Activated CD8-positive, alpha-beta T cell treated with anti-CD3 and anti-CD28 coated beads for 36 hours (primary cell): ENCODE measurements at places on chromosomes 13 and 19.
A peak's percentile ranks its signal among the peaks of the same experiment; 100 is the strongest.

GRCh38 chr19:57546513-57546912 lies 13.2 kb downstream of the ZNF550 start:
- DNase-seq, result no peak

DNA sequence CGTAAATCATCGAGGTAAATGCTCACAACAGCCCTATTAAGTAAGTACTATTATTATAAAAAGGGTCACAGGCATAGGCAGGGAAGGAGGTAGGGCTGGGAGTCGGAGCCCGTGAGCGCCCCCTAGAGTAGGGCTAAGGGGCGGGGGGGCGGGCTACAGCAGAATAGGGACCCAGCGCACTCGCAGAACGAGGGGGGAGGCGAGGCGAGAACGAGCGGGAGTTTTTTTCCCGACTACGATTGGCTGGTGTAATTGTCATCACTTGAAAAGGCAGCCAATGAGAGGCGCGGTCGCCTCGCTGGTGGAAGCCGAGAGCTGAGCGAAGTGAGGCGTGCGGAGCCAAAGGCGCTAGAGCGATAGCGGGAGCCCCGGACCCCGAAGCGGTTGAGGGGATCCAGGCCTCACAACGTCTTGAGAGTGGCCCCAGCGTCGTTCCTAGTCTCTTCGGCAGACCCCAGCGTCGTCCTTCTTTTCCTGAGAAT lies 24.2 kb downstream of the KEAP1 start:
- DNase-seq, result peak; percentile 95

DNA sequence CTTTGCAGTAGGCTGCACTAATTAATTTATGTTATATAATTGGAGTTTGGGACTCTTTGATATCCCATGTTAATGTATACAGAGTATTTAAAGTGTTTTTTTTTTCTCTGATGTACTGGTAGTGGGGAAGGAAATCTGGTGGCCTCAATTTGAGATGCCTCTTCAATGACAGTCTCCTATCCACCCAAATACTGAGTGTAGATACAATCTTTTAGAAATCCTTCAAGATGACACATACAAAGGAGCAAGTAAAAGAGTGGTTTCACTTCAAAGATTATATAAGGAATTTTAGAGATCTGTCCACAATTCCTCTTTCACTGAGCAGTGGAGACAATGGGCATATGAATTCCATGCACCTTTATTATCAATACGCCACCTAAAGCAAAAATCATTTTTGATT lies 15.1 kb downstream of the NALCN start:
- no peak for DNase-seq

- DNase-seq, result no peak
These were observed 70.8 kb downstream of the LNX2 start for GRCh38 chr13:27549406-27549981.

- no peak for DNase-seq
These were observed 355.5 kb downstream of the ENOX1 start for GRCh38 chr13:43431290-43431716.

DNA sequence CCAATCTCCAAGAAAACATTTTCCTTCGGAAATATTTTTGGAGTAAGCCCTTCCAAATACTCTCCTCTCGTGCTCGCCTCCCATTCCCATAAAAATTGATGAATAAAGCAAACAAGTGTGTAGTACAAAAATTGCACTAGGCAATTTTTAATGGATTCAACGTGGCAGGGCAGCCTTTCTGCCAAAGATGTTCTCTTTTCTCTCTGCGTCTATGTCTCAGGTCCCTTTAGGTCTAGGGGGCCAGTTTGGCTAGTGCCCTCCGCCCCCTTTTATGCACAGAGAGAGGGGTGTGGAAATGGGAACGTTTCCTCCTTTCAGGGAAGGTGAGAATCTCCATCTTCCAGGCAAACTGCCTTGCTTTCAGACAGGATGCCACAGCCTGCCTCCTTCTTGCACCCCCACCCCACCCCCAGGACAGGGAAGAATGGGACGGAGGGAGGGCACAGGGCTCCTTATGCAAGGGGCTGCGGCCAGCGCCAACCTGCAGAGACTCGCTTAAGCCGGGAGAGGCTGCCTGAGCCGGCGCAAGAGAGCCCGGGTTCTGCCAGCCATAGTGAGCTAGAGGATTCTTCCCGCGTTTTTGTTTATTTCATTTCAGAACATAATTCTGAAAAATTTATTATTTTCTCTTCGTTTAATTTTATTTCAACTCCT lies 2.7 kb upstream of the ZIC2 start:
- no peak for DNase-seq

DNA sequence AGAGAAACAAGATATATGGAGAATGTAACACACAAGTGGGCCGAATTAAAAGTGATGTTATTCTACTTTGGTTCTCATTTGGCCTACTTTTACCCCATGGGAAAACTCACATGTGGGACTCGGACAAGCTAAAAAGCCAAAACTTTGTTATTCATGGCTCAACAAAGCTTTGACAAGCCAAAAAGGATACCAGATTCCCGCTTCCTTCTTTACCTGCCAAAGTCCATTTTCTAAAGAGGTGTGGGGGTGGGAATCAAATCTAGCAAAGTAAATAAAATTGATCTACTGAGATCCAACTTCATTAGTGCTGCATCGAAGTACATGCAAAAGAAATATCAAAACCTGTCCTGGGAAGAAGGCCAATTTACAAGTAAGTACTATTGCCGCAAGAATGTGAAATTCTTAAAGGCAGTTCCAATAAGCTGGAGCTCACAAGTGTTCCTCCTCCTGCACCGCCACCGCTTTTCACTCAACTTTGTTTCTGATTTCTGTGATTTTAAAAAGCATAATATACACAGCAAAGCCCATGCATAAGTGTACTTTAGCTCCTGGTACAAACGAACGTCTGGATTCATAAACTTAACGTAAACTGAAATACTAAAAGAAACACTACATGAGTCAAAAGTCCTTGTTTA lies 1.1 kb downstream of the LNX2 start:
- no peak for DNase-seq

DNA sequence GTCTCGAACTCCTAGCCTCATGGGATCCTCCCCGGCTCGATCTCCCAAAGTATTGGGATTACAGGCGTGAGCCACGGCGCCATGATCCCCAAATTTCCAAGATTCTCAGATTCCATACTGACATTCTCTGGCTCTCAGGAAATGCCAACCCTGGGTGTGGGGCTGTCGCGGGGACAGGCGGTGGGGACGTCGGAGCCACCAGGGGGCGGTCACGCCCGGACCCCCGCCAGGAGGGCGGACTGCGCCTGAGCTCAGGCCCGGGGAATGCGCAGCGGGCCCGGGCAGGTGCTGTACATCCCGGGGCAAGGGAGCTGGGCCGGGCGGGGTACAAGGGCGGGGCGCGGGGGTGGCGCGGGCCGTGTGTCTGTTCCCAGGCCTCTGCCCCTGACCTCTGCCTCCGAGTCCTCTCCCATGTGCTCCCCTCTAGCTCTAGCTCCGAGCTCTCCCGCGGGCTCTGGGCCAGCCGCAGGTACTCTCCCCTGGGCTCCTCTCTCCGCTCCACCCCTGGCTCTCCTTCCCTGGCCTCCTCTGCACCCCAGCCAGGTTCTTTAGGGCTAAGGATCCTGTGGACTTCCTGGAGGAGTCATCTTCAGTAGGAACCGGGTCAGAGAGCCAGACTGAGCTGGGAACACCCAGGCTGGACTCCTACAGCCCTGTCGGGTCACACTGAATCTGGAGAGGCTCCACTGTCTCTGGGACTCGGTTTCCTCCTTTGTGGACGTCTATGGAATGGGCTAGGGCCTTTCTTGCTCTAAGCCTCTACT lies 2.4 kb downstream of the PPP1R13L start:
- peak; percentile 36 for DNase-seq

GRCh38 chr19:52734331-52734892 lies 432 bp downstream of the ZNF611 start:
- no peak for DNase-seq

GRCh38 chr19:15259907-15260306 lies 27.7 kb upstream of the EPHX3 start:
- no peak for DNase-seq

DNA sequence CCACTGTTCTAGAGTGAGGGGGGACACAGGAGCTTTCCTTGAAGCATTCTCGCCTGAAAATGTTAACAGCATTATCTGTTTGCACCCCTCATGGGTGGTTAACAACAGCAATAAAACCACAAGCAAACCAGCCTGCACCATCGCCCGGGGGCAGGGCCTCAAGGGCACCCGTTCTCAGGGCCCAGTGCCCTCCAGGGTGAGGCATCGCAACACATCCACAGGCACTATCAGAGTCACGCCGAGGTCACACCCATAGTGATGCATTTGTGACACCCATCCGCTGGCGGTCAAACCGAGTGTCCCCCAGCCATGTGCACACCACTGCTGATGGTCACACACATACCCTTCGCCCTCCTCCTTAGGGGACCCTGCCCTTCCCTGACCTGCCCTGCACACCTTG lies 4.6 kb downstream of the FUT5 start:
- no peak for DNase-seq

- no peak for DNase-seq
These were observed 238.4 kb downstream of the TUBA3C start for GRCh38 chr13:18943273-18943672.

DNA sequence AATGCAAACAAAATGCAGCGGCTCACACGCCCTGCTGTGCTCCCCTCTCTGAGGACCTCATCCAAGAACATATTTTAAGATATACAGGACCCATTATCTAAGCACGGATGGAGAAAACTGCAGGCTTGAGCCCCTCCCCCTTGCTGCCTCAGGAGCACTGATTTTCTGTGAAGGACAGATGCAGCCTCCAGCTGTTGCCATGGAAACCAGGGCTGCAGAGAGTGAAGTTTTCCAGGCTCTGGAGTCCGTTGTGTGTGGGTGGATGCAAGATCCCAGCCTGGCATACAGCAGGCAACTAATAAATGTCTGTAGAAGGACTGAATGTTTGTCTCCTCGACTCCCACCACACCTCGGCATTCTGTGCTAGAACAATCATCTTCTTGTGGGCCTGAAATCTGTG lies 105.6 kb upstream of the PEG3 start:
- no peak for DNase-seq

DNA sequence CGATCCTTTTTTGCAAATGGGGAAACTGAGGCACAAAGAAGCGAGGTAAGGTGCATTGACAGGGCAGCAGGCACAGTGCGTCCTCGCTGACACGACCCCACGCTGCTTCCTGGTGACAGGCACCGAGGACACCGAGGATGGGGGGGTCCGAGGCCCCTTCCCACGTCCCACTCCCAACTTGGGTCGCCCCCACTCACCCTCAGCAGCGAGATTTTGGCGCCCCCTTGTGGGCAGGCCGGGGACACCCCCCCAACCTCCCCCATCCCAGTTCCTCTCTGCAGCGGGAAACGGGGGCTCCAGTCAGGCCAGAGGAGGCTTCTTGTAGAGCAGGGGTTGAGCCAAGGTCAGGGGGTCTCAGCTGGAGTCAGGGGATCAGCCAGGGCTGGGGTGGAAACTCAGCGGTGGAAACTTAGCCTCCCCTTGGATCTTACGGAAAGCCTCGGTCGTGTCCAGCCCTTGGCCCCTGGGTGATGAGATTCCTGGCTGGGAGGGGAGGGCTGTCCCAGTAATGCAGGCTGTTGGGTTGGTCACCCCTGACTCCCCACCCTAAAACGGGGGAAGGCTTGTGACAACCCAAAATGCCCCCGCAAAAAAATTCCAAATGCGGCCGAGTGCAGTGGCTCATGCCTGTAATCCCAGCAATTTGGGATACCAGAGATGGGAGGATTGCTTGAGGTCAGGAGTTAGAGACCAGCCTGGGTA lies 8.2 kb downstream of the SMIM24 start:
- DNase-seq, result peak; percentile 47

- DNase-seq, result no peak
These were observed 37.0 kb downstream of the ZNF136 start for GRCh38 chr19:12199757-12200419.
